ENCODE measurements at places on chromosomes 12 and 14. TPM values are rescaled to one million over a fixed set of nuclear protein-coding genes. Genes with fewer than 3 reads are reported as not detected.
A peak's percentile ranks its signal among the peaks of the same experiment; 100 is the strongest.

- H3K36me3 ChIP-seq, result no peaks in the 10 kb centered on the region
- H3K4me1 ChIP-seq, result no peaks in the 10 kb centered on the region
- H3K27ac ChIP-seq, result no peak overlapping the region
- no peak for DNase-seq
Observed at GRCh38 chr14:33642080-33642479, 308.8 kb downstream of the EGLN3 start.

- DNase-seq, result no peak
- no peak overlapping the region for H3K4me3 ChIP-seq
- H3K27ac ChIP-seq, result no peak overlapping the region
- no peaks in the 10 kb centered on the region for H3K4me1 ChIP-seq
- H3K36me3 ChIP-seq, result no peaks in the 10 kb centered on the region
- no peaks in the 10 kb centered on the region for H3K27me3 ChIP-seq
Observed at GRCh38 chr12:93097417-93097816, 168.3 kb upstream of the EEA1 start.

Gene STRN3
- 30.7 TPM for total RNA-seq

Gene MYH6
- not detected for total RNA-seq

Gene P2RX2
- not detected for total RNA-seq

- no peak for DNase-seq
- no peak overlapping the region for H3K27ac ChIP-seq
- no peak overlapping the region for H3K4me3 ChIP-seq
- H3K27me3 ChIP-seq, result no peaks in the 10 kb centered on the region
- no peaks in the 10 kb centered on the region for H3K36me3 ChIP-seq
- no peaks in the 10 kb centered on the region for H3K4me1 ChIP-seq
Observed at GRCh38 chr12:12864243-12864642, 27.1 kb upstream of the GPRC5A start.

GRCh38 chr14:104687601-104688504, 1.6 kb upstream of the INF2 start:
- H3K4me3 ChIP-seq, result no peak overlapping the region
- peak; percentile 84 for DNase-seq
- H3K27me3 ChIP-seq, result no peaks in the 10 kb centered on the region

Gene SERPINA12
- total RNA-seq, result not detected

DNA sequence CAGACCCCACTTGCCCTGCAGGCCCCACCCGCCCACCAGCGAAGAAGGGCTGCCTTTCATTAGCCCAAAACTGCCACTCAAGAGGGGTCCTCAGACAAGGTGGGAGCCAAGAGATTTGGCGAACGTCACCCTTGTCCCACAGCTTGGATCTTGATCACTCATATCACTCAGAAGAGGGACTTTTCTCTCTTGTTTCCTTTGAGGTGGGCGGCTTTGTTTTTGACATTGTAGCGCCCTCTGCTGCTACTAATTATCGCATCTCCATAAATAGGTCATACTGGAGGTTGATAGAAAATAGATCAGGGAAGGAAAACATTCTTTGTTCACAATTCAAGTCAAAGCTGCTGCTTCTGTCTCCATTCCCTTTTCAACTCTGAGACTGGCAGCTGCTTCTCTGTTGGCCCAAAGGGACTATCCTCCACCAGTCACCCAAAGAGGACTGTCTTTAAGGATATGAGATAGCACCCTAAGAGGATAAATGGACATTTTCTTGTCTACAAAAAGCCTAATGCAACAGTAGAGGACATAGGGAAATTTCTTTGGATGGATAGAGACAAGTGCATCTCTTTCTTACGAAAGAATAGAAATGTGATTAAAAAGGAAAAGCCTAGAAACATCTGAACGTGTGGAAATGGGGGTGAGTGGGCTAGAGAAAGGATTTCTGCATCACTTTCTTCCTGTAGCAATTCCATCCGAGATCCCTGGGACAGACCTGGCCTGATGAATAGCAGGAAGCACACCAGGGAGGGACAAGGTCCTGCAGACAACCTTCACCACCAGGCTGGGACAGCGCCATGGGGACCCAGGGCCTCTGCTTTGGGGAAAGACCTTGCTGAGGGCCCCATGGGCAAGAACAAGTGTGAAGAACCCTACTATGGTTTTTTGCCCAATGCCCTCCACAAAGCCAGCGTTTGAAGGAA, 115.8 kb downstream of the DAD1 start:
- H3K4me1 ChIP-seq, result peaks cover 23% of the 10 kb centered on the region
- H3K27me3 ChIP-seq, result no peaks in the 10 kb centered on the region
- no peak overlapping the region for H3K27ac ChIP-seq
- H3K36me3 ChIP-seq, result no peaks in the 10 kb centered on the region

DNA sequence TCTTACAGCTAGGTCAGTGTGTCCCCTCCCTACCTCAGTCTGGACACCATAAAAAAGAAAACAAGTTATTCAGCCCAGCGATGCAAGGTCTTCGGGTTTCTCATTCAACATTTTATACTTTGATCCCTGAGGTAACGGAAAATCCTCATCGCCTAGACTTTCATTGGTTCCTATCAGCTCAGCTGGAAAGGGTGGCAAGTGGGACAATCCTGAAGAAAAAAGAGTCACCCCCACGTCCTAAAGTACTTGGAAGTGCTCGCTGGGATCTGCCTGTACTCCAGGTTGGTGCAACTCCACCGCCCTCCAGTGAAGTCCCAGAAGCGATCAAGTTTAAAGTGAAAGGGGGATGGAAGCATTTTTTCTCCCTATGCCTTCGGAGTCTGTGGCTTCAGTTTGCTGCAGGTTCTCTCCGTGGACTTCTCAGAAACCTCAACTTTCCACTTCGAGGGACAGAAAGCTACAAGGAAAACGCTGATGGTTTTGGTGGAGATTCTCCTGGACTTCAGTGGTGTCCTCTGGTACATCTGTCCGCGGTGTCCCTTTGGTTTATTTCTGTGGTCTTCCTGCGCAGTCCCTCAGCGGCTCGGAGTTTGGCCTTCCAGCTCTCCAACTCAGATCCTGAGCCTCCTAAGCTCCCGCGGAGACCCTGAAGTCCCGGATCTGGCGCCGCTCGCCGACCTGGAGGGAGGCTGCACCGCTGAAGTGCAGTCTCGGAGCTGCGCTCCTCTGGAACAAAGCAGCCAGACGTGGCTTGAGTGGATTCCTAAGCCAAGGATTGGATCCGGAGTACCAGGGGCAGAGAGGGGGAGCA, 1.8 kb upstream of the LRFN5 start:
- H3K27me3 ChIP-seq, result no peaks in the 10 kb centered on the region
- H3K4me1 ChIP-seq, result peaks cover 1% of the 10 kb centered on the region
- no peaks in the 10 kb centered on the region for H3K36me3 ChIP-seq
- DNase-seq, result peak; percentile 44
- peak overlapping the region; percentile 38 for H3K4me3 ChIP-seq
- peak overlapping the region; percentile 54 for H3K27ac ChIP-seq

DNA sequence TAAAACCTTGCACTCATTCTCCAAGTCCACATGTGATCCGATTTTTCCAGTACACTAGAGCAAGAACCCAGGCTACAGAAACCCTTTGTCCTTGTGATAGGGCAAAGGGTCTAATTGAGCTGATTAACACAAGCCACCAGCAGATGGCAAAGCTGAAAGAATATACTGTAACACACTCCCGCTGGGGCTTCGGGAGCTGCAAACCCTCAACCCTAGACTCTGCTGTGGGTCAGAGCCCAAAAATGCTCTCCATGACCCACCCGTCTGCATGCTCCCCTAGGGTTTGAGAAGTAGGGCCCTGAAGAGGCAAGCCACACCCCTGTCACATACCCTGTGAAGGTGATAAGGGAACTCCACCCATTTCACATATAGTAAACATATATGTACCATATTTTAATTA, 33.6 kb upstream of the PCNX1 start:
- no peaks in the 10 kb centered on the region for H3K36me3 ChIP-seq
- no peak for DNase-seq
- no peak overlapping the region for H3K4me3 ChIP-seq
- H3K27me3 ChIP-seq, result no peaks in the 10 kb centered on the region
- H3K27ac ChIP-seq, result no peak overlapping the region

Gene SDSL
- total RNA-seq, result 19.3 TPM

GRCh38 chr12:101064721-101065120, 145.3 kb downstream of the SLC5A8 start:
- H3K4me3 ChIP-seq, result no peak overlapping the region
- DNase-seq, result no peak
- no peaks in the 10 kb centered on the region for H3K36me3 ChIP-seq
- no peak overlapping the region for H3K27ac ChIP-seq
- no peaks in the 10 kb centered on the region for H3K4me1 ChIP-seq

Gene WASHC4
- 44.5 TPM for total RNA-seq

DNA sequence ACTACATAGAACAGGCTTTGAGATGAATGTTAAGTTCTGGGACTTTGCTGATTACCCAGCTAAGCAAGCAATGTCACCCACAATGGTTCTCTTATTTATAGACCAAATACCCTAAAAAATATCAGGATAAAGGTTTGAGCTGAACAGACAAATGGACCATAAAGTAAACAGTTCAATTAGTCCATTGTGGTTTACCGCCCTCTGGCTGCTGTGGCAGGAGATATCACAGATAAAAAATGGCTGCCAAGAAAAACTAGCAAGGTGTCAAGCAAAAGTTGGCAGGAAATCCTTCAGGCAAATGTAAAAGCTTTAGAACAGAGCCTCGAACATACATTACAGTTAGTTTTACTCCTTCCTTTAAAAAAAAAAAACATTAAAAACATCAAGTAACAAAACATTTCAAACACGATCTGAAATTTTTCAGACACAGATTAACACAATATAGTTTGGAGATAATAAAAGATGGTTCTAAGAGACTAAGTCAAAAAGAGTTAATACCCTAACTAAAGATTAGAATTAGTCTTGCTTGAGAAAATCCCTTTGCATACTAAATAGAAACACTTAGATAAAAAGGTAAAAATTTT, 41.3 kb downstream of the MED13L start:
- H3K27me3 ChIP-seq, result no peaks in the 10 kb centered on the region
- H3K36me3 ChIP-seq, result no peaks in the 10 kb centered on the region
- DNase-seq, result no peak
- no peak overlapping the region for H3K4me3 ChIP-seq
- no peak overlapping the region for H3K27ac ChIP-seq

Gene KLRB1
- total RNA-seq, result not detected

DNA sequence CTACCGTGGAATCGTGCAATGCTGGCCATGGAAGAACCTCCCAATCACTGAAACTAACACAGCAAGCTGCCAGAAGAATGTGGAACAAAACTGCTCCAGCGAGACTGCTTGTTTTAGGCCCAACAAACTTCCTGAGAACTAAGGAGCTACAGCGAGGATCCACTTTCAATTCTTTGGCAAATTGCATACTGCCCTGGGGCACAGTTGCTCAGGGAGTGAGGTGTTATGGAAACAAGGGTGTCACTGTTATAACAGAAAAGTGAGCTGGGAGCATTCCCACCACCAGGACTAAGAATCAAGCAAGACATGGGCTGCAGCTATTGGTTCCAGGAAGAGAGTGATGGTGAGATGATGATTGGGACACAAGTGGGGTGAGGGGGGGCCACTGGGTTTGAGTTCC, 1606.1 kb upstream of the FLRT2 start:
- no peak for DNase-seq

Gene LRTM2
- not detected for total RNA-seq

All from ovary (tissue), 10 donors.